ENCODE measurements at places on chromosomes 12 and 14.

DNA sequence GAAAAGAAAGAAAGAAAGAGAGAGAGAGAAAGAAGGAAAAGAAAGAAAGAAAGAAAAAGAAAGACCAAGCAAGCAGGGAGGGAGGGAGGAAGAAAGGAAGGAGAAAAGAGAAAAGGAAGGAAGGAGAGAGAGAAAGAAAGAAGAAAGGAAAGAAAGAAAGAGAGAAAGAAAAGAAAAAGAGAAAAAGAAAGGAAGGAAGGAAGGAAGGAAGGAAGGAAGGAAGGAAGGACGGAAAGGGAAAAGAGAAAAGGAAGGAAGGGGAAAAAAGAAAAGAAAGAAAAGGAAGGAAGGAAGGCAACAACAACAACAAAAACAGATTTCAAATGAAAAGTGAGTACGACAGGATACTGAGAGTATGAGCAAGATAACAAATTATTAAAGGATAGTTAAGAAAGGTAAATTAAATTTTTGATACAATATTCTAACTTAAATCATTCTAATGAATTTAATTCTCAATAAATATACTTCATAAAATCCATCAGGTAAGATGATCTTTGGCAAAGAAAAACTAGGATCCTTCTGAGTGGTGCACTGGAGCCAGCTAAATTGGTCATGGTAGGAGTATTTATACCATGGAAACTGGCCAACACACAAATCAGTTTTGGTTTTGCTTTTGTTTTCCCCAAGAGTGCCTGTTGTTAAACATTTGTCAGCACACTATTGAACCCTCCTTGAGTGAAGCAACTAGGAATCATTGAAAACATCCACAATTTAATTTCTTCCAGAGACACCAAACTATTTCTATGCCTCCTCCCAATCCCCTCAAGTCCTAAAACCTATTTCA is 56.1 kb upstream of the DYRK2 start:
- DNase-seq = no peak

DNA sequence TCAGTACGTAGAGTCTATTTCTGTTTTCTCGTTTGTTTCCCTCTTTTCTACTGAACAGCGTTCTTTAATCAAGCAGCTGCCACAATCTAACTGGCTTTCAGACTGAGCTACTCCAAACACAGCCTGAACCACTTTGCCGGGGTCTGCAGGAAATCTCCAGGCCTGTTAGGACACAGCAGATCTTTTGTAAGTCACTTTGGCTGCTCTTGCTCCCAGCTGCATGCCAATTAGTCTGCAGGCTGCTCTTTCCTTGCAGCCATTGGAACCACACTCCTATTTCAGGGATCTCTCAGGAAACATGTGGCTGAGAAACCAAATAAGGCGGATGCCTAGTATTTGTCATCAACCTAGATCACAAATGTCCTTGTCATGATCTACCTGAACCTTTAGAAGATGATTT is 73.6 kb downstream of the TMTC1 start:
- no peak for DNase-seq

- DNase-seq = no peak
Measured at GRCh38 chr12:95173392-95174251, 43.6 kb downstream of the FGD6 start.

DNA sequence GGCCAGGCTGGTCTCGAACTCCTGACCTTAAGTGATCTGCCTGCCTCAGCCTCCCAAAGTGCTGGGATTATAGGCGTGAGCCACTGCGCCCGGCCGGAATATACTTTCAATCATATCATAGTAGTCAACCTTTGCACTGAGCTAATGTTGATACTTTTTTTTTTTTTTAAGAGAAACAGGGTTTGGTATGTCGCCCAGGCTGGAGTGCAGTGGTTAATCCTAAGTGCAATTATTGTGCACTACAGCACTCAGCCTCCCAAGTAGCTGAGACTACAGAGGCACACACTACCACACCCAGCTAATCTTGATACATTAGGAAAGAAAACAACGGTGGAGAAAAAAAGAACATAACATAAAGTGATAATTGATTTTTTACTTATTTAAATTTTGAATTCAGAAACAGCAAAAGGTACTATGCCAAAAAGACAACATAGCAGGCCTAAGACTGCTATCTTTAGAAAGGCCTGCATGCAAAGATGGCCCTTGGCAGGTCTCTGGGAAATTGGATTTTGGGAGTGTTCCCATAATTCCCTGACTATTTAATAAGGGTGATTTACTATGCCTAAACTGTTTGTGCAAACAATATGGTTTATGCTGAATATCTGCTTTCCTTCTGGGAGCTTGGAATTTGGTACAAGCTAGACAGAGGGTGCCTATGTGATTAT is 15.5 kb downstream of the BTBD7 start:
- no peak for DNase-seq

DNA sequence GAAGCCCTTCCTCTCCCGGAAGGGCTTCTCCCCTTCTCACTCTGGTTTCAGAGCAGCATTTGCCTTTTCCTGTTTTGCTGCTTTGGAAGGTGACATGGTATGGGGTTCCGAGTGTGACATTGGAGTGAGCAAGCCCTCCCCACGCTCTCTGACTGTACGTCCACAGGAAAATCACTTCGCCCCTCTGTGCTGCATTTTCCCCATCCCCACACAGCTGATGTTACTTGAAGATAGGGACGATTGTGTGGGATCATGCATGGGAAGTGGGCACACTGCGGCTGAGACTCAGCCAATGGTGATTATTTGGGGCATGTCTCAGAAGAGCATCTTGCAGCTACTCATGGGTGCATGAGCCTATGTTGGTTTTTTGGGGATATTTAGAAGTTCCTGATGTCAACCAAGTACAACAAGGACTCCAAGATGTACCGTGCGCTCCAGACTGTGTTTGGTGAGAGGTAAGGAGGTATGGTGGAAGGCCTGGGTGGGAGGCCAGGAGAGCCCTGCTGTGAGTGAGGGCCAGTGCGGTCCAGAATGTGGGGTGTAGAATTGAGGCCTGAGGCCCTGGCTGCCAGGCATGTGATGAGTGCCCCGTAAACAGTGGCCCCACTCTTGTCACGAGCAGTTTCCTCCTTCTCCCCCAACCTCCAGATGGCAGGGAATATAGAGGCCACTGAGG is 15.1 kb downstream of the CYP46A1 start:
- no peak for DNase-seq

GRCh38 chr12:94710933-94711332 is 60.6 kb upstream of the TMCC3 start:
- no peak for DNase-seq

All from CMK (cell line).